ENCODE measurements at places on chromosomes 16 and 17. TPM values are rescaled to one million over a fixed set of nuclear protein-coding genes. Genes with fewer than 3 reads are reported as not detected.

Gene TENT4B
- total RNA-seq, result 14.8 TPM

DNA sequence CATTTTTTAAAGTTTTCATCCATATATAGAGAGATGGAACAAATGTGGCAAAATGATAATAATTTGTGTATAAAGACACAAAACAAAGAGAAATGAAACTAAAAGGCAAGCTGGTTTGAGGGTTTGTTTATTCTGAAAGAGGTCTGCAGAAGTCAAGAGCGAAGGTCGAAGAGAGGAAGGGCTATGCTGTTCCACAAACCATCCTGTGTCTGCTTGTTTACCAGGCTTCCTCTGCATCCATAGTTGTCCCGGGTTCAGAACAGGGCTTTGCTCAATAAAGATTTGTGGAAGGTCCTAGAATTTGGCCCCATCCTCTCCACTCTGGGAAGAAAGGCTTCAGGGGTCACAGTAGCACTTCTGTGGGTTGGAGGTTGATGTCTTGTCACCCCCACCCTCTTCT is 2.4 kb upstream of the MARVELD3 start:
- H3K4me3 ChIP-seq, result no peak overlapping the region
- no peaks in the 10 kb centered on the region for H3K36me3 ChIP-seq
- H3K27me3 ChIP-seq, result peaks cover 5% of the 10 kb centered on the region
- DNase-seq, result no peak
- H3K27ac ChIP-seq, result no peak overlapping the region

GRCh38 chr16:17416461-17417311 is 54.1 kb downstream of the XYLT1 start:
- H3K27me3 ChIP-seq, result no peaks in the 10 kb centered on the region

DNA sequence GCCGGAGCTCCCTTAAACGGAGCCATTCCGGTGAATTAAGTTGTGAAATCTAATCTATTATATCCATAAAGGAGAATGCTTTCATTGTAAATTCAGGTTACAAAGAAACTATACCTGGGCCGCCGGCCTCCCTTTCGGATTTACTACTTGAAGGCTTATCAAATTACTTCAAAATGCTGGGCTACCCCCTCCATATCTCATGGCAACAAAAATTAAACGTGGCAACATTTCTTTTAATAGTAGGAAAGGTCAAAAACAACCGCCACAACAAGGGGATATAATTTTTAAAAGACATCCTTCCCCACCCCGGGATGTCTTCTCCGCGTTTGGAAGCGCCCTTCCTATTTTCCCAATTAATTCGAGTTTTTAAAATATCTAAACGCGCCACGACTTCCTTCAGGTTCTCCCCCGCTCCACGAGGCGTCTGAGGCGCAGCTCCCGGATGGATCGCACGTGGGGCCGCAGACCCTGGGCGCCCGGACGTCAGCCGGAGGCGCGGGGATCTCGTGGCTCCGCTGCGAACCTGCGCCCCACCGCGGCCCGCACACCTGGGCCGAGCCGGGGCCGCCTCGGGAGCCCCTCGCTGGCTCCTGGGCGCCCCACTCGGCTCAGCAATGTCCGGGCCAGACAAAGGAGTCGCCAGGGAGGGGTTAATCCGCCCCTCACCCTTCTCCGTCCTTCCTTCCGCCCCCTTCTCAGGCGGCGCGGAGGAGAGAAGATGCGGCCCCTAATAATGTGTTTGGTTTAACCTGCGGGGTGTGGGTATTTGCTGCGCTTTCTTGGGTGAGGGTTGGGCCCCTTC is 47.4 kb upstream of the SLC38A10 start:
- DNase-seq, result no peak
- no peaks in the 10 kb centered on the region for H3K36me3 ChIP-seq
- no peak overlapping the region for H3K27ac ChIP-seq
- H3K27me3 ChIP-seq, result peaks cover 42% of the 10 kb centered on the region
- no peak overlapping the region for H3K4me3 ChIP-seq

GRCh38 chr17:81228834-81229665 is 6.3 kb upstream of the CEP131 start:
- H3K4me1 ChIP-seq, result peaks cover 6% of the 10 kb centered on the region
- peaks cover 15% of the 10 kb centered on the region for H3K36me3 ChIP-seq
- H3K27me3 ChIP-seq, result no peaks in the 10 kb centered on the region
- no peak overlapping the region for H3K4me3 ChIP-seq

DNA sequence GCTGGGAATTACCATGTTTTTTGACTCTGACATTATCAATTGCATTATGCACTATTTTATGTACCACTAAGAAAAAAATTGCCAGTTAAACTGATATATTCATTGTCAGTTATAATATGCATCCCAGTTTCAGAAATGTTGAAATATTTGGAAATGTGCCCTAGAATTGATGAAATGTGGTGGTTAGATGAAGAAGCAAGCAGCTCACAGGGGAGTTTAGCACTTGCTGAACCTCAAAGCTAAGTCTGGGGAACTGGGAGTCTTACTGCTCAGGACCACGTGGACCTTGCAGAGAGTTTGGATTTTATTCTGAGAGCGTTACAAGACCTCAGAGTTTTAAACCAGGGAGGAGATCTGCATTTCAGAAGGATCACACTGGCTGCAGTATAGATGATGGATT is 67.9 kb downstream of the TNRC6C start:
- no peaks in the 10 kb centered on the region for H3K27me3 ChIP-seq
- H3K4me3 ChIP-seq, result no peak overlapping the region
- H3K27ac ChIP-seq, result no peak overlapping the region
- H3K36me3 ChIP-seq, result no peaks in the 10 kb centered on the region

GRCh38 chr16:15506441-15506840 is 72.1 kb downstream of the BMERB1 start:
- H3K27ac ChIP-seq, result no peak overlapping the region
- H3K4me1 ChIP-seq, result peaks cover 11% of the 10 kb centered on the region
- no peak overlapping the region for H3K4me3 ChIP-seq
- peaks cover 10% of the 10 kb centered on the region for H3K27me3 ChIP-seq
- no peak for DNase-seq

GRCh38 chr16:23407436-23408127 is 45.4 kb downstream of the COG7 start:
- no peak overlapping the region for H3K27ac ChIP-seq
- peaks cover 32% of the 10 kb centered on the region for H3K36me3 ChIP-seq
- no peak for DNase-seq
- no peak overlapping the region for H3K4me3 ChIP-seq
- no peaks in the 10 kb centered on the region for H3K27me3 ChIP-seq
- no peaks in the 10 kb centered on the region for H3K4me1 ChIP-seq

GRCh38 chr17:38458521-38458920 is 30.3 kb downstream of the ARHGAP23 start:
- DNase-seq, result no peak
- H3K4me3 ChIP-seq, result no peak overlapping the region
- no peak overlapping the region for H3K27ac ChIP-seq
- H3K36me3 ChIP-seq, result no peaks in the 10 kb centered on the region

GRCh38 chr16:89289428-89290395 is 72.2 kb downstream of the ZNF778 start:
- no peak overlapping the region for H3K4me3 ChIP-seq
- peaks cover 30% of the 10 kb centered on the region for H3K36me3 ChIP-seq
- peak overlapping the region; percentile 8 for H3K27ac ChIP-seq

DNA sequence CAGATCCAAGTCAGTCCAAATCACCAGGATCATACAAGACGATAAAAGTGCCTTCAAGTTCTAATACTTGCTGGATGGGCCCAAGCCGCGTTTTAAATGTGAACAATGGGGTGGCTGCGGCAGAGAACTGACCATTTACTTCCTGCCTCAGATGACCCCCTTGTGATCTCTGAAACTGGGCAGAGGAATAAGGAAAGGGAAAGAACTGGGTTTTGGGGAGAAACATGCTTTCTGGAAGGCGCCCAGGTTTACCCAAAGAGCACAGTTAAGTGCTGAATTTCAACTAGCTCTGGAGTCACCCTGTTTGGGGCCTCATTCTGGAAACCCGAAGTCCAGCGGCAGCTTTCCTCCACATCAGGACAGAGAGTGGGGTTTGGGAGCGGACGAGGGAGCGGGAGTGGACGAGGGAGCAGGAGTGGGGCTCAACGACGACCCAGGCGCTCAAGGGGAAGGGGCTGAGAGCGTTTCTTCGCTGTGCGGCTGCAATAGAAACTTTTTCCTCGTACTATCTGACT is 1.6 kb downstream of the FAM20A start:
- no peak overlapping the region for H3K27ac ChIP-seq
- no peaks in the 10 kb centered on the region for H3K36me3 ChIP-seq
- peak overlapping the region; percentile 30 for H3K4me3 ChIP-seq
- peaks cover 8% of the 10 kb centered on the region for H3K4me1 ChIP-seq
- no peak for DNase-seq

Gene JUP
- total RNA-seq, result 0.12 TPM

Gene GUCY2D
- not detected for total RNA-seq

DNA sequence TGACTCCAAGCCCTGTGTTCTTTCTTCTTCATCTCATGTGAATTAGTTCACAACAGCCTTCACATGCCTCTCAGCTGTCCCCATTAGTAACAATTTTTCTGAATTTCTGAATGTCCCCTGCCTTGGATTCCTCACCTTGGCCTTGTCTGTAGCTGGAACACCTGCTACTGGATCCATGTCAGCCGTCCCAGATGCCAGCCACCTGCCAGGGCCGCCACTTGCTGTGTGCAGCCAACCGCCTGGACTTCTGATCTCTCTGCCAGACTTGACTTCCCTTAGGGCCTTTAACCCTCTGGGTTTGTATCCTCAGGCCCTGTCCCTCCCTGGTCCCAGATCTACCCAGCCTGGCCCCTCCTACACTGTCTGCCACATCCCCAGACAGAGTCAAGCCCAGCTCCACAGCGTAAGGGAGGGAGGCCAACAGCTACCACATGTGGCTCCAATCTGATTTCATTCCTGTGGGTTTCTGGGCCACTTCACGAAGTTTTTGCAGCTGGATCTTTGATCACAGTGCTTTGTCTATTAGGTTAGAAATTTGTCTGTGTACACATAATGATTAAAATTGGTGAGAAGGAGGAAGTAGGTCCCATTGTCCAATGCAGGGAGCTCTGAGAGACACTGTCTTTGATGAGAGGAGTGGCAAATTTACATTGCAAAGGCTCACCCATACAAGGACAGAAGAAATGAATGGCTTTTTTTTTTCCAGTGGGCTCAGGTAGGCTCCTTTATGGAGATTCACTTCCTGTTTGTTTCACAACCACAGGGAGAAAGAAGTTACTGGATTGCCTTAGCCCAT is 15.3 kb downstream of the MPP2 start:
- no peak overlapping the region for H3K27ac ChIP-seq
- DNase-seq, result no peak
- no peak overlapping the region for H3K4me3 ChIP-seq
- H3K27me3 ChIP-seq, result no peaks in the 10 kb centered on the region

GRCh38 chr16:23784811-23785447 is 30.1 kb downstream of the CHP2 start:
- no peaks in the 10 kb centered on the region for H3K36me3 ChIP-seq
- no peaks in the 10 kb centered on the region for H3K4me1 ChIP-seq
- peaks cover 17% of the 10 kb centered on the region for H3K27me3 ChIP-seq
- H3K4me3 ChIP-seq, result no peak overlapping the region

Gene FZD2
- not detected for total RNA-seq

GRCh38 chr17:77611791-77612502 is 346.6 kb upstream of the TNRC6C start:
- no peaks in the 10 kb centered on the region for H3K36me3 ChIP-seq
- no peak overlapping the region for H3K27ac ChIP-seq
- no peaks in the 10 kb centered on the region for H3K27me3 ChIP-seq
- peaks cover 25% of the 10 kb centered on the region for H3K4me1 ChIP-seq
- H3K4me3 ChIP-seq, result no peak overlapping the region

Gene DBNDD1
- 0.94 TPM for total RNA-seq

- H3K4me3 ChIP-seq, result no peak overlapping the region
- H3K36me3 ChIP-seq, result no peaks in the 10 kb centered on the region
- DNase-seq, result peak; percentile 32
- H3K27me3 ChIP-seq, result peaks cover 3% of the 10 kb centered on the region
- H3K4me1 ChIP-seq, result peaks cover 26% of the 10 kb centered on the region
These were observed 8.4 kb upstream of the CLDN9 start for GRCh38 chr16:3004319-3004718.

DNA sequence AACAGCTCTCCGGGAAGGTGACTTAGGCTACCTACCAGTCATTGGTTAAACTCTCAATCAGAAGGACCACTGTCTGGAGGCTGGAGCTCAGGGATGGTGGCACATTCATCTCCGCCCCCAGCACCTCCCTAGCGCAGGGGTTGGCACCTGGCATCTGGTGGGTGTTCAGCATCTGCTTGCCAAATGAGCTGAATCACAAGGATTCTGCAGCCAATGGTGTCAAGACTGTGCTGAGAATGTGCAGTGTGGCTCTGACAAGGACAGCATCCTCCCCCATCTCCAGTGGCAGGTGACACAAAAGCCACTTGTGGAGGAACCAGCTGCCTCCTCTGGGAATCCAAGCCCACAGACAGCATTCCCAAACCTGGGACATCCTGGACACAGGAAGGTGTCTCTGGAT is 35.2 kb downstream of the PLXDC1 start:
- H3K4me3 ChIP-seq, result no peak overlapping the region
- no peak overlapping the region for H3K27ac ChIP-seq
- no peak for DNase-seq

Gene CCL2
- not detected for total RNA-seq

- H3K4me1 ChIP-seq, result peaks cover 66% of the 10 kb centered on the region
- peak overlapping the region; percentile 100 for H3K27ac ChIP-seq
- H3K4me3 ChIP-seq, result peak overlapping the region; percentile 95
- H3K36me3 ChIP-seq, result peaks cover 32% of the 10 kb centered on the region
- H3K27me3 ChIP-seq, result no peaks in the 10 kb centered on the region
- DNase-seq, result no peak
These were observed 1.0 kb upstream of the MPDU1 start for GRCh38 chr17:7582396-7583252.

Gene CHAD
- not detected for total RNA-seq

DNA sequence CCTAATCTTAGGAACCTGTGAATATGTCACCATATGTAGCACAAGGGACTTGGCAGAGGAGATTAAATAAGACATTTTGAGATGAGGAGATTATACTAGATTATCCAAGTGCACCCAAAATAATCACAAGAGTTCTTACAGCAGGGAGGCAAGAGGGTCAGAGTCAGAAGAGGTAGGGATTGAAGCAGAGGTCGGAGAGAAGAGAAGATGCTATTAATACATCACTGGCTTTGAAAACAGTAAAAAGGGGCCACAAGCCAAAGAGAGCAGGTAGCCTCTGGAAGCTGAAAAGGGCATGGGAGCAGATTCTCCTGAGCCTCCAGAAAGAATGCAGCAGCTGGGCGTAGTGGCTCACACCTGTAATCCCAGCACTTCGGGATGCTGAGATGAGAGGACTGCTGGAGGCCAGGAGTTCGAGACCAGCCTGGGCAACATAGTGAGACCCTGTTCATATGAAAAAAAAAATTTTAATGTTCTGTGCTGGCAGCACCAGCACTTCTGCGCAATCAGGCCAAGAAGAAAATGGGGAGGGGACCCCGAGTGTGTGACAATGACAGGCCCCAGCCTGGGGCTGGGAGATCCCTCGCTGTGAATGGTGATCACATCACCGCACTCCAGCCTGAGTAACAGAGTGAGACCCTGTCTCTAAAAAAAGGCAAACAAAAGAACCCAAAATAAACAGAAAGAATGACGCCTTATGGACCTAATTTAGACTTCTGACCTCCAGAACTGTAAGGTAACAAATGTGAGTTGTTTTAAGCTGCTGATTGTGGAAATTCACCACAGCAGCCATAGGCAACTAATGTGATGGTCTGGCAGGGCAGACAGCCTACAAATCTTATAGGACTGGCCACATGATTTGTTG is 275.4 kb downstream of the MRTFB start:
- H3K27me3 ChIP-seq, result peaks cover 10% of the 10 kb centered on the region
- H3K27ac ChIP-seq, result no peak overlapping the region
- no peak for DNase-seq
- no peak overlapping the region for H3K4me3 ChIP-seq
